ENCODE measurements at places on chromosomes 11 and 22. TPM values are rescaled to one million over a fixed set of nuclear protein-coding genes. Genes with fewer than 3 reads are reported as not detected.

DNA sequence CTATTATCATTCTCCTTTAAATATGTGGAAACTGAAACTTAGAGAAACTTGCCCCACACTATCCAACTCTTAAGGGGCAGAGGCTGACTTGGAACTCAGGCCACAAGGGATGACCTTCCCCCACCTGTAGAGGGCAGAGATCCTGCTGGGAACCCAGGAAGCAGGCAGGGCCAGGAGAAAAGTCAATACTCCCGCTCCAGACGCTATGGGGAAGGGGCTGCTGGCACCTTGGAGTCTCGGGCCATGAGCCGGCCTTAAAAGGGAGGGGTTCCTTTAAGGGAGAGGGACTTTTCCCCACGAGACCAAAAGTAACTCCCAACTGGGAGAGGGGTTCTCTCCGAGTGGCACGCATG, 620 bp upstream of the ANO5 start:
- no peak for DNase-seq

DNA sequence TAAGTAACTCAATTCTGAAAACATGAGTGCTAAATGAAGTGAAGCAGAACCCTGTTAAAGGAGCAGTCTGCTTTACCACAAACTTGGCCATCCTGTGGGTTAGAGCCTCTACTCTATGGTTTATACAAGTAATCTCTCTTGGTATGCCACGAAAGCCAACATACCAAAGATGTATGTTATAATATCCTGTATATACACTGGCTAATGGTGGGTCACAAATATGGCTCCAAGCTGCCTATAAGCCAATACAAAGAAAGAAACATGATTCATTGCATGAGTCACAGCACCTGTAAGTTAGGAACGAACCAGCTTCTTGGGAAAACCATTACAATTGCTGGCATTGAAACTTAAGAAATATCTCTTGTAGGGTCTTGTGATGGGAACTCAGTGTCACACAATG, 16.1 kb downstream of the XRRA1 start:
- no peak for DNase-seq

DNA sequence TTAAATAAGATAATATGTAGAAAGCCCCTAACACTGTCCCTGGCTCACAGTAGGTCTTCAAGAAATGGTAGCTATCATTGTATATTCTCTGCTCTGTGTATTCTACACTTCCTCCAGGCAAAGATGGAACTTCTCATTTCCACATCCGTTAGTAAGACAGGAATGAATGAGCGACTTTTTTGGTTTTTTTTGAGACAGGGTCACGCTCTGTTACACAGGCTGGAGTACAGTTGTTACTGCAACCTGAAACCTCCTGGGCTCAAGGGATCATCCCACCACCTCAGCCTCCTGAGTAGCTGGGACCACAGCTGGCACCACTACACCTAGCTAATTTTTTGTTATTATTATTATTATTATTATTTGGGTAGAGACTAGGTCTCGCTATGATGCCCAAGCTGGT, 2.3 kb upstream of the CLPB start:
- no peak for DNase-seq

GRCh38 chr11:94581926-94582325, 14.8 kb downstream of the PIWIL4 start:
- no peak for DNase-seq

SYT8 gene
- total RNA-seq: 108 TPM

DNA sequence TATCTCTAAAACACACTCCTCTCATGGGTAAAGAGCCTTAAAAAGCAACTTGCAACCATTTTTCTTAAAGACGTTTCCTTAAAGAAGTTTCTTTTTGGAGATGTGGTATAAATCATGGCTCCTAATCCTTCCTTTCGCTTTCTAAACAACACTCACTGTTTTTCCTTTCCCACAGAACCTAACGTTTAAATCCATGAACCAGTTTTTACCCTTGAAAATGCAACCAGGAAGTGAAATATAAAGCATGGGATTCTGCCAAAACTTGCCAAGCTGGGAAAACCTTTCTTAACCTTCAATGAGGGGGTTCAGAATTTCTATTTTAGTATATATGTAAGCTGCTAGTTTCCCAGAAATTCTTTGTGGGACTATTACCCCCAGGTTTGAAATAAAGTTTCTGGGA, 8.6 kb downstream of the PLEKHA7 start:
- DNase-seq: no peak

GRCh38 chr11:6258571-6259081, 1.0 kb upstream of the CCKBR start:
- no peak for DNase-seq

CABP4 gene
- not detected for total RNA-seq

DNA sequence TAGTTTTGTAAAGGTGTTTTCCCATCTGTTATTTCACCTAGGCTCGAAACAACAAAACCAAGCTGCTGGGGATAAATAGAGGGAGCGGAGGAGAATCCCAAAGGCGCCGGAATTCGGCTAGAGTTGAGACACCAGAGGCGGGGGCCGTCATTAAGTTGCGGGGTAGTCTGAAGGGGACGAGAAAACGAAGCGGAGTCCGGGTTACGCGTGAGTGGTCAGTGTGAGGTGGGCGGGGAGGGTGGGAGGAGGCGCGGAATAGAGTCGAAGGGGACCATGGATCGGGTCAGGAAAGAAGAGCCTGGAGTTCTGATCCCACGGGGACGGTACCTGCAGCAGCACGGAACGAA, 361 bp downstream of the SRPRA start:
- DNase-seq: no peak

RASL10A gene
- total RNA-seq: 1.1 TPM

- no peak for DNase-seq
Measured at GRCh38 chr11:131499199-131499598, 128.8 kb downstream of the NTM start.

PRR33 gene
- total RNA-seq: not detected

DNA sequence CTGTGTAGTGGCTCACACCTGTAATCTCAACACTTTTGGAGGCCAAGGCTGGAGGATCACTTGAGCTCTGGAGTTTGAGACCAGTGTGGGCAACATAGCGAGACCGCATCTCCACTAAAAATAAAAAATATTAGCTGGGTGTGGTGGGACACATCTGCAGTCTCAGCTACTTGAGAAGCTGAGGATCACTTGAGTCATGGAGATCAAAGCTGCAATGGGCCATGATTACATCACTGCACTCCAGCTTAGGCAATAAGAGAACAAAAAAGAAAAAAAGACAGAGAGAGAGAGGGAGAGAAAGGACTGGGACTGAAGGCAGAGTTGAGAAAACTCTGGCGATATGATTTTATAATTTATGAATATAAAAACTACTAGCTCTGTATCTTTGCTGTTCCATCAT, 473.1 kb downstream of the LRRC4C start:
- DNase-seq: no peak

DNA sequence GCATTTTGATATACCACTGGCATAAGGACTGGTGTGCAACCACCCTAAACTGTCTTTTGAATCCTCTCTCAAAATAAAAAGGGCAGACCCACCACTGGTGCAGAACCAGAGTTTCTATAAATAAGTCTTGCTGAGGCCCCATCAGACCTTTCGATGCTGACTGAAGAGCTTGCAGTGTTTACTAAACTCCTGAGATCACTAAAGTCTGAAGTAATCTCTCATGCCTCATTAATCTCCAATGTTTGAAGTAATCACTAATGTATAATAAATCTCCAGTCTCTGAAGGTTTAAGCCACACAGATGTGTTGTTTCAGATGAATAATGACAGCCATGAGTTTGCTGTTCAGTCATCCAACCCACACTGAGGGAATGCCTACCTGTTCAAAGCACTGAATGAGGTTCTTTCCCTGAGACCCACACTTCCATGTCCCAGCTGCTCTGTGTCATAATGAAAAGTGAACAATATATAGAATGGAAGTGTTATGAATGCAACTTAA, 50.6 kb upstream of the DEUP1 start:
- no peak for DNase-seq

MS4A15 gene
- not detected for total RNA-seq

DNA sequence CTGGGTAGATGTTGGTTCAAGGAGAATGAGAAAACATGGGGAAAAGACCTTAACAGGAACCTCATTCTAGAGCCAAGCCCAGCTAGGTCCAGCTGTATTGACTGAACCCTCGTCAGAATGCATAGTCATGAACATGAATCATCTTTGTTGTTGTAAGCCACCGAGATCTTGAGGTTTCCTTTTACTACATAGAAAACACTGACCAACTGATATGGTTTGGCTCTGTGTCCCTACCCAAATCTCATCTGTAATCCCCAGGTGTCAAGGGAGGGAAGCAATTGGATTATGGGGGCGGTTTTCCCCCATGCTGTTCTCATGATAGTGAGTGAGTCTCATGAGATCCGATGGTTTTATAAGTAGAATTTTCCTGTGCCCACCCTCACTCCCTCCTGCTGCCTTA, 19.4 kb upstream of the PHOX2A start:
- DNase-seq: no peak

CATSPER1 gene
- total RNA-seq: not detected

- DNase-seq: no peak
Measured at GRCh38 chr11:10379426-10379825, 74.6 kb downstream of the ADM start.

YPEL1 gene
- total RNA-seq: 3.1 TPM

CCDC87 gene
- 0.21 TPM for total RNA-seq

DNA sequence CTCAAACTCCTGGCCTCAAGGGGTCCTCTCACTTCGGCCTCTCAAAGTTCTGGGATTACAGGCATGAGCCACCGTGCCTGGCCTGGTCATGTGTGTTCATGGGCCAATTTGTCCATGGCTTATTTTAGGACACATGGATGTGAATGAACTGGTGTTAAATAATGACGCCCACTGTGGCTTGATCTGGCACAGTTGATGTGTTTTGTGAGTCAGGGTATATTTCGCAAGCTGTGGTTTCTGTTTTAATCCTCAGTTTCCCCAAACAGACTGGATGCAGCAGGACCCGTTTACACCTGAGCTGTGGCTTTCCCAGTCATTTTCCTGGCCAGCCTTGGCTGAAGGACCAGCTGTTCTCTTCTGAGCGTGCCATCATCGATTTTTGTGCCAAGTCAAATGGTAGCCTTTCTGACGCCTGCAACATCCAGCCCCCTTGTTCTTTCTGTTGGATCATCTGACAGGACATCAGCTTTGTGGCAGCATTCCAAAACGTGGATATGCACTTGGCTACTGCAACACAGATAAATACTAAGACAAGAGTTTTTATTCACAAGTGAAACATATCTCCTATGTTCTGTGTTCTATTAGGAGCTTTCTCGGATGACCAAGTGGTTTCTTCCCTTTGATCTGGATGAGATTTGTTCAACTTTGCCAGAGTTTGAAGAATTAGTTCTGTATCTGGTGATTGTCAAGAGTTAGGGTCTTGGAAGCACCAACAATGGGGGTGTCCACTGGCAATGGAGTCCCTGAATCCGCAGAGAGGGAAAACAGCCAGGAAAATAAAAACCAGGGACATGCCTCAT, 40.0 kb upstream of the SEPTIN5 start:
- DNase-seq: no peak

ZNF214 gene
- 0.34 TPM for total RNA-seq

- no peak for DNase-seq
Measured at GRCh38 chr11:128042290-128042751, 545.0 kb downstream of the ETS1 start.
